ENCODE measurements at places on chromosomes 5 and 9.

GRCh38 chr5:157855404-157855994 is 3.4 kb downstream of the CLINT1 start:
- no peak for DNase-seq

- no peak for DNase-seq
Observed at GRCh38 chr5:34455098-34455497, 201.0 kb upstream of the RAI14 start.

- DNase-seq: no peak
Observed at GRCh38 chr5:135565725-135566421, 12.9 kb downstream of the CXCL14 start.

DNA sequence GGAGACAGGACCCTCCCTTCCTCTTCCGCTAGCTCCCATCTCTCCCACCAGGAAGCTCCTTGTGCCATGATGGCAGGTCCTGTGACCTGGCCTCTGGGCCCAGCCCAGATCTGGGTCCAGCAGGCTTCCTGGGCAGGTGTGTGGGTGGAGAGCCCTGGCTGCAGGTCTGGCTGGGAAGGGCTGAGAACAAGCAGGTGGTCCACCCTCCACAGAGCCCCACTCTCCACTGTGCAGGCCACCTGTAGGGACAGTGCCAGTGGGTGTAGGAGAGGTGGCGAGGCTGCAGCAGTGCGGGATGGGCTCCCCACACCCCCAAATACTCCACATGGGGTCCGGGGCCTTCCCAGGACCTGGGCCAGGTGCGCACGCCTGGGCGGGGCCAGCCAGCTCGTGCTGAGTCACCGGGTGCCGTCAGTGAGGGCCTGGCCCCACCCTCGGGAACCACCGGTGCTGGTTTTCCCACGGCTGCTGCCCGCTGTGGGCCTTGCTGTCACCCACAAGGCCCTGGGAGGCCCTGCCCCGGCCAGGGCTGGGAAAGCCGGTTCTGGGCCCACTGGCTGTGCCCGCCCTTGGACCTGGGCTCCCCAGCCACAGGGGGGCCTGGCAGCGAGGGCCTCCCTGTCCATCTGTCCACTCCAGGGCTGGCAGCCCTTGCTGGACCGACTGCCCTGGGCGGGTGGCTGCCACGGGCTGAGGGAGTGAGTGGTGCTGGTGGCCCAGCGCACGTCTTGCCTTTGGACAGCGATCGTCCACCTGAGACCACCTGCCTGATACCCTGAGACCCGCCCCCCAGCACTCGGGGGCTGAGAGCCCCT is 9.3 kb upstream of the NRARP start:
- no peak for DNase-seq

Data from fibroblast of skin of left biceps (primary cell).